ENCODE measurements at places on chromosomes 7 and 10. TPM values are rescaled to one million over a fixed set of nuclear protein-coding genes. Genes with fewer than 3 reads are reported as not detected.

DNA sequence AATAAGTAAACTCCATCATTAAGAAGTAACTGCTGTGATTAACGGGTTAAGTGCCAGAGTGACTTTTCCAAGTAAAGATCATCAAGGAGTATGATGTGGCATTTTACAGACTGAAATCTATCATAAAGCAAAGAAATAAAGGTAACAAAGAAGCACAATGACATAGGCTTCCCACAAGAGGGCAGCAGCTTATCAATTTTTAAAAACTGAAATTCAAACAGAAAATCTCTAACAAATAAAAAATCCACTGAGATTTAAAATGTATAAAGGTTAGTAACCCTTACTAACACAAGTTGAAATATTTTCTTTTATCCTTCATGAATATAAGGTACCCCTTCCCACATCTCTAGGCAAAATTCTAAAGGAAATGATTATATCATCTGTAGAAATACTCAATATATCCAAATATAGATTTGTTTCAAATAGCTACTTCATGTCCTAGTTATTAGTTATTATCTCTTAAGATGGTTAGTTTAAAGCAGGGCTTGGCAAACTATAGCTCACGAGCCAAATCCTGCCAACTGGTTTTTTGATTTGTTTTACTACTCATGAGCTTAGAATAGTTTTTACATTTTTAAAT is 29.2 kb downstream of the FAM3C start:
- DNase-seq = peak; percentile 37

SUPV3L1 gene
- total RNA-seq = 23.0 TPM

DNA sequence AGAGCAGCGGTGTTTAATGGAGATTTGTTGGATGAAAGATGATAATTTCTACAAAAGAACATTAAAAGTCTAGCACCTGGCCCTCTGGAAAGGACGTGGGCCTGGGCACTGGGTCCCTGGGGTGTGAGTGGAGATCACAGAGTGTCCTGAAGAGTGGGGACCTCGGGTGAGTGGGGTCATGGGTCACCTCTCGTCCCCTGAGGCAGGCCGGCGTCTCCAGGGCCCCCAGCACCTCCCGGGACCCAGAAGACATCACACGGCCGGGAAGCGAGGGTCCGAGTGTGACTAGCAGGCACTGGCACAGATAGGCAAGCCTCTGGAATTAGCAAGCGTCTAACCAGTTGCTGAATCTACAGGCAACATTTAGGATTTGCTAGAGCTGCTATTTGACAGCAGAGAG is 257.2 kb downstream of the MAD1L1 start:
- DNase-seq = no peak

GRCh38 chr10:73911553-73912004 is 647 bp downstream of the PLAU start:
- no peak for DNase-seq

SFTPA1 gene
- total RNA-seq = not detected

- no peak for DNase-seq
Measured at GRCh38 chr10:72274213-72274729, 547 bp downstream of the DDIT4 start.

- DNase-seq = peak; percentile 72
Measured at GRCh38 chr10:58028597-58029366, 238.9 kb downstream of the IPMK start.

All from Daoy (cell line).